Fibroblast of skin of back (primary cell): ENCODE measurements at places on chromosomes 5 and 9.

- no peak for DNase-seq
Observed at GRCh38 chr9:5872511-5872910, 18.2 kb upstream of the MLANA start.

DNA sequence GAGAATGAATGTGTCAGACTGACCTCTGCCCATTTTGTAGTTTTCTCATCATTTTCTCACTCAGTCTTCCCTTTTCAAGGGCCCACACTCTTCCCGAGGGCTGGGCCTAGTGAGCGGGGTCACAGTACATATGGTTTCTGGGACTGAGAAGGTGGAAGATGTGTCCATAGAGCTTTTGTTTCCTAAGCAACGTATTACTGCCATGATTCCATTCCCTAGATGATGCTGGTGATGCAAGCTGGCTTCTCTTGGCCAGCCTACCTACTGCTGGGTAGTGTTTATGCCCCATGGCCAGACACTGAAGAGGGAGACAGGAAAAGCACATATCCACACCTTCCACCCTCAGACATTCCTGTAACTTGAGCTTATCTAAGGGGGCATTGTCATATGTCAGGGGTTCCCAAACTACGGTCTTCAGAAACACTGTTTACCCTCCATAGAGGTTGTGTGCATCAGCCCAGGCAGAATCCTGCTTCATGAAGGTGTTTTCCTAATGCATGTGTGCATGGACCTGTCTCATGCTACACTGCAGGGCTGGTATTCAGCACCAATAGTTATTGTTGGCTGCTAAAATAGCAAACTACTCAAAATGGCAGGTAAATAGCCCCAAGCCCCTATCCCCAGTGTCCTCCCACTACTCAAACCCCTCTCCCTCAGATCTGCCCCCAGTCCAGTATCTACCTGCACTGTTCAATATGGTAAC, 9.5 kb downstream of the IRF1 start:
- no peak for DNase-seq

GRCh38 chr5:143047091-143047490, 276.9 kb downstream of the ARHGAP26 start:
- no peak for DNase-seq

DNA sequence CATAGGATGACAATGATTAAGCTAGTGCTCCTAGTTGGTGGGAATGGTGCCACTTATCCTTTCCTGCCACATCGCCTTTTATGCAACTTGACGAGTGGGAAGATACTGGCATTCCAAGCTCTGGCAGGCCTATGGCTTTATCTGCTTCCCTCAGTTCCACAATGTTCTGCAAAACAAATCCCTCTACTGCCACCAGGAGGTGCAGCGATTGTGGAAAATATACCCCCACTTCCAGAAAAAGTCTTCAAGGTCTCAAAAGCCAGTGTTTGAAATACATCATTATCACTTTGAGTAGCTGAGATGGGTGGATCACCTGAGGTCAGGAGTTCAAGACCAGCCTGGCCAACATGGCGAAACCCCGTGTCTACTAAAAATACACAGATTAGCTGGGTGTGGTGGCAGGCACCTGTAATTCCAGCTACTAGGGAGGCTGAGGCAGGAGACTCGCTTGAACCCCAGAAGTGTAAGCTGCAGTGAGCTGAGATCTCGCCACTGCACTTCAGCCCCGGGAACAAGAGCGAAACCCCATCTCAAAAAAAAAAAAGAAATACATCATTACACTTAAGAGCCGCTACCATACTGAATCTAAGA, 3.4 kb downstream of the CLINT1 start:
- peak; percentile 69 for DNase-seq

- DNase-seq: no peak
Observed at GRCh38 chr5:83145882-83146331, 68.6 kb downstream of the XRCC4 start.
